Tibial nerve (tissue), 4 donors: ENCODE measurements at places on chromosomes 1 and 21. TPM values are rescaled to one million over a fixed set of nuclear protein-coding genes. Genes with fewer than 3 reads are reported as not detected.

- no peak for DNase-seq
Observed at GRCh38 chr1:82269431-82269830, 468.7 kb downstream of the ADGRL2 start.

DNA sequence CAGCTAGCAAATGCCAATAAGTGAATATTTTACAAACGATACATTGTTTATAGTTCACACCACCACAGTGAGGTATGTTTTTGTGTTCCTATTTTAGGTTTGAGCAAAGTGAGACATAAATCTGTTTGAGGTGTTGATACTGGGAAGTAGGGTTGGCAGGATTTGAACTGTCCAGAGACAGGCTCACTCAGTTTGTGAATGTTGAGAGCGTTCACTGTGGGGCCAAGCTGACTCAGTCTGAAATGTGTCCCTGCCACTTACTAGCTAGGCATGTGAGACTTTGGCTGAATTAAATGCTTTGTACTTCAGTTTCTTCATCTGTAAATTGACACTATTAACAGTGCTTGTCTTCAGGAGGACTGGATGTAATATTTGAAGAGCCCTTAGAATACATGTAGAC, 35.1 kb downstream of the DIRAS3 start:
- no peak for DNase-seq

GRCh38 chr21:41689289-41689583, 77.6 kb downstream of the RIPK4 start:
- no peak for DNase-seq

CELA2A gene
- 9.3 TPM for total RNA-seq

GRCh38 chr1:117436513-117436912, 69.3 kb downstream of the MAN1A2 start:
- DNase-seq: no peak

GRCh38 chr1:60988891-60989290, 93.5 kb upstream of the NFIA start:
- no peak for DNase-seq

- no peak for DNase-seq
Observed at GRCh38 chr1:21285055-21285372, 5.2 kb downstream of the ECE1 start.

- DNase-seq: no peak
Observed at GRCh38 chr1:58575551-58576324, 1.3 kb downstream of the TACSTD2 start.

DNA sequence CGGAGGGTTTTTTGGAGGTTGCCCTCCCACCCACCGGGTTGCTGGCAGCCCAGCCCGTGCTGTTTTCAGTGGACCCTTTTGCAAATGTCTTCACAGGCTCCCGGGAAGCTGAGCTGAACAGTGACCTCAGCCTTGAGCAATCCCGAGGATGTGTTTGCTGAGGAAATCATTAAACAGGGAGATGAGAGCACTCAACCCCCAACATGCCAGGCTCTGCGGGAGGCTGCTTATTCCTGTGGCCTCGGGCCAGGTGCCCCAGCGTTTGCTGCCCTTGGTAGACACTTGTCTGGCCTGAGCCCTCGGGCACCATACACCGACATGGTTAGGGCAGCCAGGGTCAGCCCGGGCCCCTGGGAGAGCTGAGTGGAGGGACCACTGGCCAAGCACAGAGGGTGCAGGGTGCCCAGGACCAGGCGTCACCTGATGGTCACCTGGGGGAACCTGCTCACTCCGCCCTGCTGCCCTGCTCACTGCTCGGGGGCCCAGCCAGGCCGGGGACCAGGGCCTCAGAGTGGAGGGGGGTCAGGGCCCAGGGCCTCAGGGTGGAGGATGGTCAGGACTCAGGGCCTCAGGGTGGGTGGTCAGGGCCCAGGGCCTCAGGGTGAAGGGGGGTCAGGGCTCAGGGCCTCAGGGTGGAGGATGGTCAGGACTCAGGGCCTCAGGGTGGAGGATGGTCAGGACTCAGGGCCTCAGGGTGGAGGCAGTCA, 42.5 kb upstream of the POFUT2 start:
- DNase-seq: no peak

RBM11 gene
- total RNA-seq: 28.5 TPM

DNA sequence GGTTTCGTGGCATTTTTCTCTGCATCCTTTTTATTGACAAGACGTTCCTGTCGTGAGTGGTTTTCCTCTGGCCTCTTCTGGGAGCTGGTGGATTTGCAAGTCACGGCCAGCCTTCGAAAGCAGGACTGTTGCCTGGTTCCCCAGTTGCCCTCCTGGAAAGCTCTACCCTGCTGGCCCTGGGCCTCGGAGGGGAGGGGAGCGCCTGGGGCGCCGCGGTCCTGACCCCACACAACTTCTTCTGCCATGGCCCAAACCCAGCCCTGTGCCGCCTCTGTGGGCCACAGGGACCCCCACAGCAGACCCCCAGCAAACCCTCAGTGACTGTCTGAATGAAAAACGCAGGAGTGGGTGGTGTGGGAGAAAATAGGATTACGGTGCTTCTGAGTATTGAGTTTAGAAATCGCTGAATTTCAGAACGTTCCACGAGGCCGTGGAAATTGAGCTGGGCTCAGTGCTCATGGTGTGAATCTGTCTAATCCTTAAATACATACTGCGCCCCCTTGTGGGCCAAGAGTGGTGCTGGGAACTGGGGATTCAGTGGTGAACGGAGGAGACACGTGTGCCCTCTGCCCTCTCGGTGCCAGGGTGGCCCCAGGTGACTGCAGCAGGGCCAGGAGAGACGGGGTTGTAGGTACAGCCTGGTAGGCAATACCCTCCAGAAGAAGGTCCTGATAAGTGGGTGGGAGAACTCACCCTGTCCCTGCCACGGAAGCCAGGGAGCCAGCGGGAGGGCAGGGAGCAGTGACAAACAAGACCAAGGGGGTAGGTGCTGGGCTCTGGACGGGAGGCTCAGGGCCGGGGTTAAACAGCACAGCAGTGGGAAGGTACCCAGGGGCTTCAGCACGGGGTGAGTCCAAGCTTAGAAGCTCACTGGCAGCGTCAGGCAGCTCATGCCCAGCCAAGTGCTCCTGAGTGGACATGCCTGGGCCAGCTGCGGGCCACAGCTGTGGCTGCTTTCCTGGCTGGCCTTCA, 101.2 kb upstream of the COL6A1 start:
- DNase-seq: peak; percentile 59

GRCh38 chr1:12229386-12229834, 420 bp upstream of the VPS13D start:
- no peak for DNase-seq

C1QB gene
- total RNA-seq: 374 TPM

DNA sequence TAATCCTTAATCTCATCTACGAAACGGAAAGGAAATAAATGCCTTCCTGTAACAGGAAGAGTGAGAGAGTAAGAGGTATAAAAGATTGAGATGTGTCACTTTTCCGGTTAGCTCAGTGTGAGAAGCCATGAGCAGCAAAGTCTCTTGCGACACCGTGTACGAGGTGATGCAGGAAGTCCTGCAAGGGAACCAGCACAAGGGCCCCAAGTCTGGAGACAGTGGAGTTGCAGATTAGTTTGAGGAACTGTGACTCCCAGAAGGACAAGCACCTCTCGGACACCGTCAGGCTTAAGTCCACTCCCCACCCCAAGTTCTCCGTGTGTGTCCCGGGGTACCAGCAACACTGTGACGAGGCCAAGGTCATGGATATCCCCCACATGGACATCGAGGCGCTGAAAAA, 592.3 kb upstream of the ADGRL2 start:
- no peak for DNase-seq

DNA sequence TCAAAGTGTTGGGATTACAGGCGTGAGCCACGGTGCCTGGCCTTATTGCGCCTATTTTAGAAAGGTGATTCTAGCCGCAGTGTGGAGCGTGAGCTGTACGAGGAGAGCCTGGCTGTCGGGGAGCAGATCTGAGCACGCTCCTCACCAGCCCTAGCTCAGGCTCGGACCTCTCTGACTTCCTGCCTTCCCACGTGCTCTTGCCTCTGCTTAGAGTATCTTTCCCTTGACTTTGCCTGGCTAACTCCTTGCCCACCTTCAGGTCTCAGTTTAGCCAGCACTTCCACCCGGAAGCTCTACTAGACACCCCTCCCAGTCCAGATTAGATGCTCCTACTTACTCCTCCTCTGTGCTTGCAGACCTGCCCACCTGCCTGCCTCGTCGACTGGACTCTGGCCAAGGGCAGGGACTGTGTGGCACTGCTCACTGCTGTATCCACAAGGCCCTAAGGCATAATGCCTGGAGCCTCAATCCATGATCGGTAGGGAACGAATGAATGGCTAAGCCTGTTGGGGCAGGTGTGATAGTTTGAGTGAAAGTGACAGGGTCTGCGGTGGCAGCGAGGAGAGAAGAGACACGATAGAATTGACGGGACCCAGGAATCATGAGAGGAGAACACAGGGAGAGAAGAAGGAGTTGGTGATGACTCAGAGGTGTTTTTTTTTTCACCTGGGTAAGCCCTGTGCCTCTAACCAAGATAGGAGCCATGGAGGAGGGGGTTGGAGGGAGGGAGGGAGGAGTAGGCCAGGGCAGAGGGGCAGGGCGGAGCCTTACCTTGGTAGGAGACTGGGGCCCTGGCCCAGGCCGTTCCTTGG, 28.1 kb upstream of the WASF2 start:
- DNase-seq: no peak

GRCh38 chr1:205058853-205059252, 15.8 kb downstream of the CNTN2 start:
- DNase-seq: no peak

- no peak for DNase-seq
Observed at GRCh38 chr1:14778898-14779865, 180.7 kb downstream of the KAZN start.

GRCh38 chr1:56390232-56390867, 189.0 kb downstream of the PLPP3 start:
- DNase-seq: no peak

GRCh38 chr21:42561762-42562650, 48.4 kb downstream of the SLC37A1 start:
- no peak for DNase-seq

SYT6 gene
- total RNA-seq: not detected

DNA sequence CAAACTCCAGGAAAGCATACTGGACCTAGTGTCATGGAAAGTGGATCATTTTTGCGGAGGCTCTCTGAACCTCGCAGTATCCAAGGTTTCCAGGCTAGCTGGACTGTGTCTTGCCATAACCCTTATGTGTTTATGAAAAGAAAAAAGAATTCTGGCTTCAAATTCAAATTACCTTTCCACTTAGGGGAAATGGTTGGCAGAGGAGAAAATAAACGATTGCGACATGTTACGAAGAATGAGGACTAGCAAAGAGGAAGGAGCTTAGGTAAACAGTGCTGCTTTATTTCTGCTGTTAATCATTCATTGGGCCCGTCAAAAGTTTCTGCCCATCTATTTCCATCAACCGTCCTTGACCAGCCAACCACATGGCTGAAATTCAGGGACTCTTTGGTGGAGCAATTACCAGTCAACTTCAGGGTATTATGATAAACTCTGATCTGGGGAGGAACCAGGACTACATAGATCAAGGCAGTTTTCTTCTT, at the start of gene C4BPA:
TSS of gene C4BPA (plus strand) at position 342 of the 482 bp plus-strand sequence. CDS start 8,793 bp downstream, outside the sequence.
- no peak for DNase-seq

DNA sequence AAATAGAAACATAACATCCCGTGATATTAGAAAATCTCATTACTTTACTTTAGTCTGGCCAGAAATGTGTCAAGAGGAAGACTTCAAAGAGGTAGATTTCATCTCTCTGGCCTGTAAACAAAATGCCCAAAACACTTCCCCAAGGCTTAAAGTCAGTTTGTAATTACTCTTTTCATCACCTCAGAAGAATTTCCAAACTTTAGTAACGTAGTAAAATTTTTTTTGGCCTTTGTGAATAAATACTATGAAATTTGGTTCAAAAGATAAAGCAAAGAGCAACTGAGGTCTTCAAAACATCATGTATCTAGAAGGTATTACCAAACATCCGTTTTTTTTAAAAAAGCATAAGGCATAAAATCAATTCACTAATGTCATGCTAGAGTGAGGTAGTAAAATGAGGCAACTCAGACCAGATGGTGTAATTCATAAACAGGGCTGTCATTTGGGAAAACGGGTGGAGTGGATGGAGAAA, 51.4 kb downstream of the LEPR start:
- no peak for DNase-seq

GJB4 gene
- total RNA-seq: not detected

ATP1A4 gene
- 2.9 TPM for total RNA-seq

- no peak for DNase-seq
Observed at GRCh38 chr21:38669186-38669585, 136.5 kb upstream of the ETS2 start.

CNR2 gene
- not detected for total RNA-seq

DNA sequence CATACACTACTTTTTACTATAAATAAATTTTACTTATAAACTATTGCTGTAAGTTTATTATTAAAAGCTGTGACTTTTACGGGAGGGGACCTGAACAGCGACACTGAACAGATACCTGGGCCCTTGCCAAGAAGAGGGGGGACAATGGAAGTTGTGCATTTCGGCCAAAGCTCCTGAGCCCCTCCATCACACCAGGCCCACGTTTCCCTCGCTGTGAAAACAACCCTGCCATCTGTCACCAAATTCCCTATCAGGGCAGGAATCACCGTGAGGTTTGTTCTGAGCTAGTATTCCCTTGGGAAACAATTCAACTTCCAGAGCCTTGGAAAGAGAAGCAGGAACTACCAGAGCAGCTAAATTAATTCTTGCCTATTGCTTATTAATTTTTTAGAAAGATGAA, 37.0 kb downstream of the VTCN1 start:
- DNase-seq: no peak

CYP2J2 gene
- 17.8 TPM for total RNA-seq

GRCh38 chr1:55289614-55290013, 74.5 kb upstream of the USP24 start:
- no peak for DNase-seq

GRCh38 chr1:38736399-38736798, 123.2 kb downstream of the RRAGC start:
- no peak for DNase-seq

SLC35F3 gene
- total RNA-seq: not detected

- no peak for DNase-seq
Observed at GRCh38 chr1:93708734-93709481, 27.3 kb upstream of the BCAR3 start.

PLOD1 gene
- total RNA-seq: 87.9 TPM

GRCh38 chr1:22208268-22208972, 65.5 kb upstream of the WNT4 start:
- no peak for DNase-seq

TCHH gene
- 0.60 TPM for total RNA-seq
